ENCODE measurements at places on chromosomes 6 and 20. TPM values are rescaled to one million over a fixed set of nuclear protein-coding genes. Genes with fewer than 3 reads are reported as not detected.
A peak's percentile ranks its signal among the peaks of the same experiment; 100 is the strongest.

Gene PDYN
- total RNA-seq = not detected

- no peaks in the 10 kb centered on the region for H3K36me3 ChIP-seq
- no peaks in the 10 kb centered on the region for H3K4me1 ChIP-seq
- no peak for DNase-seq
- no peak overlapping the region for H3K4me3 ChIP-seq
- H3K27me3 ChIP-seq = no peaks in the 10 kb centered on the region
Measured at GRCh38 chr6:47302043-47302442, 7.7 kb downstream of the TNFRSF21 start.

DNA sequence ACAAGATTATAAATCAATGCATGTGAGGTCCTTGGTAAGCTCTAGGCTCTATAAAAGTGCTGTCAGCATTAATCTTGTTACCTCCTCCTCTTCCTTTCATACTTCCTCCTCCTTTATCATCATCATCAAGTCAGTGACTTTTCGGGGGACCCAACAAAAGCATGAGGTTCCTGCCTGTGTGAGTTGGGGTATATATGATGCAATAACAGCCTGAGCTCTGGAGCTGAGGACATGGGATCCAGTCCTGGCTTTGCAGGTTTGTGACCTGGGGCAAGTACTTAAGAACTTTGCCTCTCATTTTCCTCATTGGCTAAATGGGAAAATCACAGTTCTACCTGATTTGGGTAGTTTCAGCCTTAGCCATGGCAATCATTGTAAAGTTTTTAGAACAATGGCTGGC is 7.1 kb upstream of the PHACTR3 start:
- H3K4me3 ChIP-seq = no peak overlapping the region
- H3K4me1 ChIP-seq = no peaks in the 10 kb centered on the region
- H3K27me3 ChIP-seq = peaks cover 36% of the 10 kb centered on the region

DNA sequence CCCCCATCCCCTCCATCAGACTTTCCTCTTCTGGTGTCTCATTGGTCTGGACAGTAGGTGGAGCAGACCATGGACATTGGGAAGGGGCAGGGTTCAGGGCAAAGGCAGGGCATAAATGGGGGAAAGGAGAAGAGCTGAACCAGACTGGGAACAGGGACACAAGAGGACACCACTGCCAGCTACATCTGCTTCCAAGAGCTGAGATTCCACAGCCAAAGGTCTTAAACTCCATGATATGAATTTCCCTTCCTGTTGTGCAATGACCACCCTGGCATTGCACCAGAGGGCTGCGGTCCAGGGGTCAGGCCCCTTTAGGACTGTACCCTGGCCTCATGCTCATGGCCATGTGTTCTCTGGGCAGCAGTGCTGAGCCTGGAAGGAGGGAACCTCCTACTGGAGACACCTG is 137.9 kb downstream of the MAFB start:
- no peaks in the 10 kb centered on the region for H3K27me3 ChIP-seq
- H3K36me3 ChIP-seq = no peaks in the 10 kb centered on the region
- H3K4me1 ChIP-seq = no peaks in the 10 kb centered on the region

DNA sequence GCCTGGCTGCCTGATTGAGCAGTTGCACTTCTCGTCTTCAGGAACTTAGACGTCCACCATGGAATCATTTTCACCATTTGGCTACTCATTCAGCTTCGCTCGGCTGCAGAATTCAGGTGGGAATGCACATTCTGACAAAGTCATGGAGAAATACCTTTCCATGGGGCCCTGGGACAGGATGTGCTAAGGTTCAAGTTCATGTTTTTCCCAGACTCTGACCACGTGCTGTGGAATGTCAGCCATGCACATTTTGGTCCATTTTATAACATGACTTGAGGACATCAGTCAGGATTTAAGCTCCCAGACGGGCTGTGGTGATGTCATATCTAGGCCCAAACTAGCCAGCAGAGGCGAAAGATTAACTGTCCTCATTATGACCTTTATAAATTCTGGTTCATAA is 205.3 kb downstream of the TBXT start:
- H3K27ac ChIP-seq = no peak overlapping the region
- no peaks in the 10 kb centered on the region for H3K36me3 ChIP-seq
- DNase-seq = no peak

Gene HS3ST5
- not detected for total RNA-seq

GRCh38 chr20:5691918-5692618 is 58.1 kb upstream of the SHLD1 start:
- no peaks in the 10 kb centered on the region for H3K4me1 ChIP-seq
- H3K27ac ChIP-seq = no peak overlapping the region
- H3K27me3 ChIP-seq = peaks cover 2% of the 10 kb centered on the region

DNA sequence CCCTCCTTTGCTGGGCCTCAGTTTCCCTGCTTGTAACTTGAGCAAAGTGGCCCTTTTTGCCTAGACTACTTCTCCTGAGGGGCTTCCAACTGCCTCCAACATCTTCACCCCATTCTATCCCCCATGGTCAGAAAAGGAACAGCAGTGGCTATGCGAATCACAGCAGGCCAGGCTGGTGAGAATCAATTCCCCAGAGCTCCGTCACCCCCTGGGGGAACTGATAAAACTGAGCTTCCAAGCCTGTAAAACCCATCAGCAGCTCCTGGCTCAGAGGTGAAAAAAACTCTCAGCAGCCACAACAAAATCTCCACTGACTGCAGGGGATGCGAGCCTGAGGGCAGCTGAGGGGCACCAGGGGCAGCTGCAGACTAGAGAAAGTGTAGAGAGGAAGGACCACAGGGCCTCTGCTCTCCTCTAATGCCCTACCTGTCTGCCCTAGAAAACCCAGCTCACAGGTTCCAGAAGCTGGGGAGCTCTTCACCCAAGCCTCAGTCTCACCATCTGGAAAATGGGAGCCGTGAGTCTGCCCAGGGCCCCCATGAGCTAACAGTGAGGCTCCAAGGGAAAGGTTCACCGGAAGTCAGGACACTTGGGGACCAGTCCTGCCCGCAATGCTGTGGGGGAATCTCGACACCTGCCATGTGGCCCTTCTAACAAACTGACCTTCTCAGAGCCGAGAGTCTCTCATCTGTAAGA is 120.6 kb downstream of the GRM4 start:
- H3K27me3 ChIP-seq = no peaks in the 10 kb centered on the region
- no peak overlapping the region for H3K4me3 ChIP-seq
- no peaks in the 10 kb centered on the region for H3K4me1 ChIP-seq
- no peak overlapping the region for H3K27ac ChIP-seq
- no peak for DNase-seq

- H3K4me3 ChIP-seq = no peak overlapping the region
- DNase-seq = no peak
- H3K27me3 ChIP-seq = peaks cover 31% of the 10 kb centered on the region
- H3K36me3 ChIP-seq = no peaks in the 10 kb centered on the region
- H3K4me1 ChIP-seq = no peaks in the 10 kb centered on the region
Measured at GRCh38 chr20:48165401-48165685, 380.1 kb upstream of the SULF2 start.

GRCh38 chr20:32966881-32967781 is 37.1 kb downstream of the SUN5 start:
- peak; percentile 65 for DNase-seq
- peak overlapping the region; percentile 98 for H3K27ac ChIP-seq
- peak overlapping the region; percentile 23 for H3K4me3 ChIP-seq
- H3K27me3 ChIP-seq = no peaks in the 10 kb centered on the region
- H3K36me3 ChIP-seq = no peaks in the 10 kb centered on the region

All from T-cell (primary cell).